ENCODE measurements at places on chromosomes 2 and 18.

DNA sequence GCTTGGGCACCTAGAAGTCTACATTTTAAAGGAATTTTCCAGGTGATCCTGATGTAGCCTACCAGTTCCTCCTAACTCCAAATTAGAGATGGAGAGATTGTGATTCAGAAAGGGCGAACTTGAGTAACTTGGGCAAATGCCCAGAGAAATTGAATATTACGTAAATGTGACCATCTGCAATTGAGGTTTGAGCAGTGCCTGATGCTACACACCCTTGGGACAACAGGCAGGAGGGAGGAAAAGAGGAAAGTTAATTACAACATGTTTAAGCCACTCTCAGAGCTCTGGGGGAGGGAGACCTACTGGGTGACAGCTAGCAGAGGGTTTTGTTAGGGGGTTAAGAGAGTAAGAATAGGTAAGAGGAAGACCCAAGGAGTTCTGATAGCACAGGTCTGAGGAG lies 208.9 kb downstream of the LPIN1 start:
- no peaks in the 10 kb centered on the region for H3K4me1 ChIP-seq
- H3K27ac ChIP-seq = no peak overlapping the region
- H3K4me3 ChIP-seq = no peak overlapping the region
- H3K27me3 ChIP-seq = no peaks in the 10 kb centered on the region
- no peaks in the 10 kb centered on the region for H3K36me3 ChIP-seq

DNA sequence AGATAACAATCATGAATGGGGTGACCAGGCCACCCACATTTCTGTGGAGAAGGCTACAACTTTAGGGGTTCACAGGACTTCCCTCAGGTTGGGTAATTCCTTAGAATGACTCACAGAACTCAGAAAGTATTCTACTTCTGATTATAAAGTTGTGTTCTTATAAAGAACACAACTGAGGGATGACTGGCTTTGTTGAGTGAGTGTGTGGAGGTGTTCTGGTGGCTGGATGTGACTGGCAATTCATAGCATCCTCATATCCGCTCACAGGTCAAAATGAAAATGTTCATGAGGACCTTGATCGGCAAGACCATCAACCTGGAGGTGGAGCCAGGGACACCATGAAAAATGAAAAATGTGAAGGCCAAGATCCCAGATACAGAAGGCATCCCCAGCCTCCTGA lies 143.3 kb upstream of the CAB39 start:
- H3K4me3 ChIP-seq = no peak overlapping the region
- H3K27me3 ChIP-seq = no peaks in the 10 kb centered on the region
- H3K36me3 ChIP-seq = no peaks in the 10 kb centered on the region

DNA sequence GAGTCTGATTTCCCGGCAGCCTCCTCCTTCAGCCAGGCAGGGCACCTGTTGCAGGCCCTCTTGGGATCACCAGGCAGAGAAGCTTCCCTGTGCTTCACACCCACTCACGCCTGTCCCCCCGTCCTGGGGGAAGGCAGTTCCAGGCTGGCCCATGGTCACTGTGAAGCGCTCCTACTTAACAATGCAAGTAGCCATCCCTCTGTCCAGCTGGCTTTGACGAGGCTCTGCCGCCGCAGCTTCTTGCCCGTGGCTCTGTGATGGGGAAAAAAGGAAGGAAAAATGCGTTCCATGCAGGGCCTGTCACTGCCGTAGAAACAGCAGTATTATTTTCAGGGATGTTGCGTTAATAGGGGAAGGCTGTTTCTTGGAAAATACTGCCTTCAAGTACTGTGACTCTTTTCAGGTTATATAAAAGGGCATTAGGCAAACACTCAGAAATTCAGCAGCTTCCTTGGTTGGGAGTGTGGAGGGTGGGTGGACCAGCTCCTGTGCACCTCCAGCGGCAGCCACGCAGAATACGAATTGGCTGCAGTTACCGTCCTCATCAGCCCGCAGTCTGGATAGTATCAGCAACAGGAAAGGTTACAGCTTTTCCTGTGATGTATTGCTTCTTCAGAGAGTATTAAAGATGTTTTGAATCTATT lies 232.3 kb downstream of the KLHL29 start:
- H3K4me1 ChIP-seq = peaks cover 3% of the 10 kb centered on the region
- H3K4me3 ChIP-seq = no peak overlapping the region
- no peaks in the 10 kb centered on the region for H3K27me3 ChIP-seq
- no peaks in the 10 kb centered on the region for H3K36me3 ChIP-seq

DNA sequence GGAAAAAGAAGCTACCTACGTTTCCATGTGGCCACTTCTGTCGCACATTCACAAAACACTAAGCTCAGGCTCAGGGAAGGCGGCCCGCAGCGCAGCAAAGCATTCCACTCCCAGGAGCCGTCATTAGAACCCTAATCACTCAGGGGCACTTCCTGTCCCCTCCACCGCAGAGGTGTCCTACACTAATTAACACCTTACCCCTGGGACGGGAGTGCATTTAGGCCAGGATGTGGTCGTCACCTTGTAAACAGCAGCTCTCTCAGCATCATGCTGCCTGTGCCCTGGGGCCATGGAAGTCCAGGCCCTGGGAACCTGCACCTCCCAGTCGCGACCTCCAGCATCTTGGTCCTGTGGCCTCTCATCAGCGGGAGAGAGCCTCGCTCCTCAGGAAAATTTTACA lies 359.8 kb upstream of the SALL3 start:
- H3K27ac ChIP-seq = no peak overlapping the region
- peak; percentile 24 for DNase-seq
- no peaks in the 10 kb centered on the region for H3K27me3 ChIP-seq
- H3K4me1 ChIP-seq = no peaks in the 10 kb centered on the region
- no peak overlapping the region for H3K4me3 ChIP-seq
- H3K36me3 ChIP-seq = no peaks in the 10 kb centered on the region

- H3K27me3 ChIP-seq = no peaks in the 10 kb centered on the region
- no peaks in the 10 kb centered on the region for H3K36me3 ChIP-seq
- H3K4me3 ChIP-seq = no peak overlapping the region
- no peak overlapping the region for H3K27ac ChIP-seq
- DNase-seq = no peak
Measured at GRCh38 chr2:170224692-170225294, 46.8 kb downstream of the MYO3B start.

DNA sequence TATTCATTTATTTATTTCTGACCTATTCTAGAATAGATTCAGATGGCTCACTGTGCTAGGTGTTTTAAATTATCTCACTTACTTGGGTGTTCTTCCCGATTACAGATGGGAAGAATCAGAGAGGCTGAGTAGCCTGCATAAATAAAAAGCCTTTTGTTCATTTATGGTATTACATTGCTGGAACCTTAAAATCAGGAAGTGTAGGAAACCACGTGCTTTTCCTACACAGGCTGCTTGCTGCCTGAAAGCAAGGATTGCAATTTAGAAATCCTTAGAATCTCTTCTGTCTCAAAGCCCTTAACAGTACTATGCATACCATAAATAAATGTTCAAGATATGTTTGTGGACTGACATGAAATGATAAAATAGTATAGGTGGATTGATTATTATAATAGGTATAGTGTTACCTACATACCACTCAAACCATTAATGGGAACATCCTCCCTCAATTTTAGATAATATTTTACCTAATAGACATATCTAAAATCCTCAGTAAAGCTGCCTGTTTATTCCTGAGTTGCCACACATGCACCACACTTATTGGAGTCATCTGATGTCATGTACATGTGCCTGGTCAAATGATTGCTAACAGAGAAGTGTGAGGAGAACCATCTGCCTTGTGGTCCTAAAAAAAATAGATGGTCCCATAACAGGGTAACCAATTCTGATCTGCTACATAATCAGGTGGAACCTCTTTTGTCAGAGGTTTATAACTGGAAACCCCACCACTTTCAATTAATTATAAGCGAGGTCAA lies 73.5 kb upstream of the C2orf15 start:
- DNase-seq = no peak
- no peak overlapping the region for H3K4me3 ChIP-seq
- H3K27me3 ChIP-seq = no peaks in the 10 kb centered on the region
- H3K4me1 ChIP-seq = peaks cover 3% of the 10 kb centered on the region

DNA sequence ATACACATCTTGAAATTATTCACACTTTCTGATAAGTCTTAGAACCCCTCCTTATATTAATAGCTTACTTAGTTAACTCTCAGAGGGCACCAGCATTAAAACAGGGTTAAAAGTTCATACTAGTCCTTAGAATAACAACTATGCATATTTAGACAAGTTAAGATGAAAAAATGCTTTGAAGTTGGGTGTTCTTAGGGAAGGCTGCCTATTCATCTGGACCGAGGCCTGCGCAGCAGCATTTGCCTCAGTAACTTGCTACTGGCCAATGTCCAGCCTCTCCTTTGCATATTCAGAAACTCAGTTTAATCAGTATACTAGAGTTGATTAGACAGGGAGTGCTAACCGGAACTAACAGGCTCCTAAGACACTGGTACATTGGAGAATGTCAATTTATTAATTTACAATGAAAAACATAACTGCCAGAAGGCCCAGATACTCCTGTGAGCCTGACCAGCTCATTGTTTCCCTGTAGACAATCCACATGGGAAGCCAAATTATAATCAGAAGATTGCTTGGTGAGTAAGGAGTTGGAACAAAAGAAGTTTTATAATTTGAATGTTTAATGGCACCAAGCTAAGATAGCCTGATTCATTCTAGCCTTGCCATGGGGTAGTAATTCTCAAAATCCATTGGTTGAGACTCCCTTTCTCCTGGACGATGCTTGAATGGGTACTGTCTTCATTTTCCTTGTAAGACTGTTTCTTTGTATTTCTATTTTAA lies 48.9 kb downstream of the DYNC1I2 start:
- no peak overlapping the region for H3K27ac ChIP-seq
- no peak for DNase-seq
- H3K36me3 ChIP-seq = peaks cover 62% of the 10 kb centered on the region
- H3K4me1 ChIP-seq = no peaks in the 10 kb centered on the region
- H3K4me3 ChIP-seq = no peak overlapping the region

GRCh38 chr2:79830501-79830900 lies 317.6 kb downstream of the CTNNA2 start:
- H3K27ac ChIP-seq = no peak overlapping the region
- no peaks in the 10 kb centered on the region for H3K27me3 ChIP-seq
- no peaks in the 10 kb centered on the region for H3K36me3 ChIP-seq
- no peak for DNase-seq
- H3K4me1 ChIP-seq = no peaks in the 10 kb centered on the region

DNA sequence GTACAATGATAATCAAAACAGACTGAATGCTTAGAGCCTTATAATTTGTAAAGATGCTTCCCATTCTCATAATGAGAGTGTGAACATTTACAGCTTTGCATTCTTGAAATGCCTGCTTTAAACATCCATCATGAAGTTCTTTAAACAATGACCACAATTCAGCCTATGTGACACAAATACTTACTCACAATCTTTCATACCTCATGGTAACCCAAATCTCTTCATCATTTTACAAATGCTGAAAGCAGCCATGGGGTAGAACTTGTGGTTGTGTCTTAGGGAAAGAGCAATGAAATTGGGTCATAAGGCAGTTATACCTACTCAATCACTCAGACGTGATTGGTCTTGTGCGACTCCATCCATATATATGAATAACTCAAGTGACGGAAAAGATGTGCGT lies 140.7 kb downstream of the RND3 start:
- H3K4me3 ChIP-seq = no peak overlapping the region
- no peaks in the 10 kb centered on the region for H3K36me3 ChIP-seq
- no peak overlapping the region for H3K27ac ChIP-seq
- H3K4me1 ChIP-seq = no peaks in the 10 kb centered on the region
- no peaks in the 10 kb centered on the region for H3K27me3 ChIP-seq

DNA sequence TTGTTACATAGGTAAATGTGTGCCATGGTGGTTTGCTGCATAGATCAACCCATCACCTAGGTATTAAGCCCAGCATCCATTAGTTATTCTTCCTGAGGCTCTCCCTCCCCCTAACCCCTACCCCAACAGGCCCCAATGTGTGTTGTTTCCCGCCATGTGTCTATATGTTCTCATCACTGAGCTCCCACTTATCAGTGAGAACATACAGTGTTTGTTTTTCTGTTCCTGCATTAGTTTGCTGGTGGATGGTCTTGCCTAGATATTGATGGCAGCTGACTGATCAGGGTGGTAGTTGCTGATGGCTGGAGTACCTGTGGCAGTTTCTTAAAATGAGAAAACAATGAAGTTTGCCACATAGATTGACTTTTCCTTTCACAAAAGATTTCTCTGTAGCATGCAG lies 34.6 kb upstream of the MSTN start:
- H3K4me3 ChIP-seq = no peak overlapping the region
- H3K27me3 ChIP-seq = no peaks in the 10 kb centered on the region
- H3K27ac ChIP-seq = no peak overlapping the region

- no peak overlapping the region for H3K27ac ChIP-seq
- no peaks in the 10 kb centered on the region for H3K36me3 ChIP-seq
- H3K27me3 ChIP-seq = no peaks in the 10 kb centered on the region
- no peak for DNase-seq
Measured at GRCh38 chr18:34729740-34730355, 19.8 kb downstream of the DTNA start.

- peaks cover 3% of the 10 kb centered on the region for H3K27me3 ChIP-seq
- no peaks in the 10 kb centered on the region for H3K36me3 ChIP-seq
- H3K4me3 ChIP-seq = no peak overlapping the region
Measured at GRCh38 chr18:77271576-77272481, 22.2 kb downstream of the GALR1 start.

DNA sequence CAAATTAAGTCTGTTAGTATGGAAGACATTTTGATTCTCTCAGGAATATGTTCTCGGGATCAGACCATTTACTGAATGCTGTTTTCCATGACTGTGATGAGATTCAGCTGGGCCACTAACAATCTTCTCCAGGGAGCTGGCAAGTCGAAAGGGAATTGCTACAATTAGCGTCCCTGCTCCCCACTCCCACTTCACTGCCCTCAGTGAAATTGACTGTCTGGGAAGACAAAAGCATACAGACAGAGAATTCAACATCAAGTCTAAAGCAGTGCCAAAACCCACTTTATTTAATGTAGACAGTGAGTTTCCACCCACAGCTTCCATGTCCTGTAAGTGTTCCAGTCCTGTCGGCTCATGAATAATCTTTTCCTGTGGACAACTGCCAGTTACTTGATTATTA lies 34.0 kb upstream of the COL3A1 start:
- H3K4me3 ChIP-seq = no peak overlapping the region
- H3K27ac ChIP-seq = no peak overlapping the region
- no peaks in the 10 kb centered on the region for H3K36me3 ChIP-seq
- H3K27me3 ChIP-seq = no peaks in the 10 kb centered on the region
- no peaks in the 10 kb centered on the region for H3K4me1 ChIP-seq

- peaks cover 4% of the 10 kb centered on the region for H3K27me3 ChIP-seq
- DNase-seq = no peak
- no peaks in the 10 kb centered on the region for H3K36me3 ChIP-seq
- H3K4me3 ChIP-seq = no peak overlapping the region
- no peaks in the 10 kb centered on the region for H3K4me1 ChIP-seq
- H3K27ac ChIP-seq = no peak overlapping the region
Measured at GRCh38 chr2:20934236-20934635, 109.6 kb downstream of the APOB start.

- H3K27ac ChIP-seq = no peak overlapping the region
- no peaks in the 10 kb centered on the region for H3K36me3 ChIP-seq
- H3K4me3 ChIP-seq = no peak overlapping the region
- peaks cover 7% of the 10 kb centered on the region for H3K27me3 ChIP-seq
- DNase-seq = no peak
- H3K4me1 ChIP-seq = peaks cover 6% of the 10 kb centered on the region
Measured at GRCh38 chr2:177143444-177143843, 69.2 kb upstream of the HNRNPA3 start.

Measured in CD4-positive, alpha-beta T cell (primary cell).